ENCODE measurements at places on chromosomes 1 and 21. TPM values are rescaled to one million over a fixed set of nuclear protein-coding genes. Genes with fewer than 3 reads are reported as not detected.

The HNRNPCL2 gene
- total RNA-seq, result not detected

The SPATA45 gene
- not detected for total RNA-seq

DNA sequence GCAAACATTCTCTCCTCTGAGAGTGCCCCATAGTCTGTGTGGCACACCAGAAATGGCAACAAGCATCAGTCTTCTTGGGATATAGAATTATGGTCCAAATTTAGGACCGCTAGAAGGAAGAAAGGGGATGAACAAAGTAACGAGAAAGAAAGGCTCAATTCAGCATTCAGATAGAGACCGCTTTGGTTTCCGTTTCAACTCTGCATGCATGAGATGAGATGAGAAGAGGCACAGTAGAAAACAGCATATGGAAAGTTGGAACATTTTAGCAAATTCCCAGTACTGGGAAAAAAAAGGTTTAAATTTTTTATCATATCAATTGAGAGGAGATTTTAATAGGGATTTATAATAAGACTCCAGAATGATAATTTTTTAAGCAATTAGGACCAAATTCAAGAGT is 595.5 kb upstream of the CHRM3 start:
- DNase-seq, result no peak

DNA sequence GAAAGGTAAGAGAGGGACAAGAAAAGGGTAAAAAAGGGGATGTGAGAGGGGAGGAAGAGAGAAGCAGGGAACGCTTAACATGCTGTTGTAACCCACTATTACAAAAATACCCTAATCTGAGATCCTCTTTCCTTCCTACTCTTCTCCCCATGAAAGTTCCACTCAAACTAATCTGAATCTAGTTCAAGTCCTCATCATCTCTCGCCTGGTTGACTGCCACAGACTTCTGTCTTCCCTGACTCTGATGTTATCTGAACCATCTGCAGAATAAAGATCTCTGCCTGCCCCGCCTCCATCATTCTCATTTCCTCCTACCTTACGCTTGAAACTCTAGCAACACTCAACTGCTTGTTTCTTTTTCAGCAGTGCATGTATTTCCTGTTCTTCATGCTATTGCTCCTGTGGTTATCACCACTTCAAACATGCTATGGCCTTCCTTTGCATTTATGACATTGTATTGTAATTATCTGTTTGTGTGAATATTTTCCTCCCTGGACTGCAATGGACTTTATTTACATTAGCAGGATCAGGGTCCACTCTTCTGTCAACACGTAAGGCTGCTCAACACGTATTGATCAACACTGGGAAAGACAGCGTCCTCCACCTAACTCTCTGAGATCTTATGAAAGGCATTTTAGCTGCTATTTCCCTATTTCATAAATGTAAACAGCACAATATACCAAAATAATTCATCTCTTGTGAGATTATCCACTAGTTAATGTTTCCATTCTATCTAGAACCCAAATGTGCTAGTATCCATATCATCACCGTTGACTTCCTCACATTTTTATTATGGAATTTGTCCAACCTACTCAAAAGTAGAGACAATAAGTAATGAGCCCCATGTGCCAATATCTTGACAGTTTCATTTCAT is 215.5 kb upstream of the USP25 start:
- no peak for DNase-seq
